ENCODE measurements at places on chromosomes 2 and 18.

DNA sequence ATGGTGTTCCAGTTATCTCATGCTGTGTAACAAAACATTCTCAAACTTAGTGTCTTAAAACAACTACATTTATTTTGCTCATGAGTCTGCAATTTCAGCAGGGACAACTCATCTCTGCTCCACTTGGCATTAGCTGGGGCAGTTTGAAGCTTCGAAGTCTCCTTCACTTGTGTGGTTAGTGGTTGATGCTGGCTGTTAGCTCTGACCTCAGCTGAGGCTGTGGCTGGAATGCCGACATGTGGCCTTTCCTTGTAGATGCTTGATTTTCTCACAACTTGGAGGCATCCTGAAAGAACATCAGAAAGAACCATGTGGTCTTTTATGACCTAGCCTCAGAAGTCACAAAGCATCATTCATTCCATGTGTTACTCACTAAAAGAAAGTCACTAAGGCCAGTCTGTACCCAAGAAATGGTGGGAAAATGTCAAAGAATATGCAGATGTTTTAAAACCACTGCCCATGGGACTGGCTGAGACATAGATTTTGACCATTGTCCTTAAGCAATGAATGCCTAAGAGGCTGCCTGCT lies 3.8 kb upstream of the TMSB10 start:
- DNase-seq = no peak

GRCh38 chr2:224181534-224182155 lies 142.6 kb upstream of the SERPINE2 start:
- no peak for DNase-seq

DNA sequence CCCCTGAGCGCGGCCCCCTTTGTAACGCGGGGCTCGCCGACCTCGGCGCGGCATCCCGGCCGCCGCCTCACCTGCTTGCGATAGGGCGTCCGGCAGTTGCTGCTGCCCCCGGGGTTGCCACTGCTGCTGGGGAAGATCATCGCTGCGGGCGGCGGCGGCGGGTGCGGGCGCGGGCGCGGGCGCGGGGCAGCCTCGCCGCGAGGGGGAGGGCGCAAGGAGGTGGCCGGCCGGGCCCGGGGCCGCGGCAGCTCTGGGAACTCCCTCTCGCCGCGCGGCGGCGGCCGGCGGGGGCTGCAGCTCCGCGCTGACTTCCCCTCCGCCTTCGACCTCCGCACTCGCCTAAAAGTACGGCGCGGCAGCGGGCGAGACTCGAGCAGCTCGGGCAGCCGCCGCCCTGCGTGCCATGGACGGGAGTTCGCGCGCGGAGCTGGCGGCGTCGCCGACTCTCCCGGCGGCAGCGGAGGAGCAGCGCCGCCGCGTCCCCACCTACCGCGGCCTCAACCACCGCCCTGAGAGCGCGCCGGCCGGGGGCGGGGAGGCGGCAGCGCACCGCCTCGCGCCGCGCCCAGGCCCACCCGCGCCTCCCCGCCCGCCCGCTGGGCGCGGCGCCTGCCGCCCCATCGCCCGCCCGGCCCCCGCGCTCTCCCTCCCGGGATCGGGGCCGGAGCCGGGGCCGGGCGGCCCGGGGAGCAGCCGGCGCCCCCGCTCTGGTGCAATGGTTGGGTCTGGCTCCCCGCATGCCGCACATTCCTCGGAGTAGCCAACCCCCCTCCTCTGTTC lies 86.0 kb downstream of the RBMS1 start:
- peak; percentile 62 for DNase-seq

DNA sequence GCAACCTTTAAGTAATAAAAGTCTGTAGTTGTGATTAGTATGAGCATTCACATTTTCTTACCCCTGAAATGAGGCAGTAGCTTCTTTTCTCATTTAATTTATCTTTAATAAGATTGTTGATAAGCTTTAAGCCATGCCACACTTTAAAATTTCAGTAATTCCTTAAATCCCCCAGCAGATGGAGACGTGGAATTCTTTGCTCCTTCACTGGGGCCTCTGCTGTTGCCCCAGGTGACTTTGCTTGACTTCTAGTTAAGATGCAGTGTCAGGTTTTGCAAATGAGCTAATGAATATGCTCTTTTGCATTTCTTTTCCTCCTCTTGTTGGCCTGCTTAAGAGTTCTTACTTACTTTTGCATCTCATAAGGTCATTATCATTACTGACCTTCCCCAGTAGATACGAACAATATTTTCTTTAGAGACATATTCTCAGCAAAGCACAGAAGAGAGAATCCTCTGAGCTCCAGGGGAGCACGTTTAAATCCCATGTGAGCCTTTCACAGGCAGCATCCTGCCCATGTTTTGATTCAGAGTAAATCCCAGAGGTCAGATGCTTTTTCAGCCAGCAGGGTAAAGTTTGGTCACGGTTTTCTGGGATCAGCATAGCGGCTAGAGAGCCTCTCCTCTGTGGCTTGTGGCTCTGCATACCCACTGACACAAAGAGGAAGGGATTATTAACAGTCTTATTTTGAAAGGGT lies 222.9 kb downstream of the PTPRM start:
- DNase-seq = no peak

- DNase-seq = peak; percentile 68
Measured at GRCh38 chr18:63074981-63075404, 244.6 kb downstream of the BCL2 start.

DNA sequence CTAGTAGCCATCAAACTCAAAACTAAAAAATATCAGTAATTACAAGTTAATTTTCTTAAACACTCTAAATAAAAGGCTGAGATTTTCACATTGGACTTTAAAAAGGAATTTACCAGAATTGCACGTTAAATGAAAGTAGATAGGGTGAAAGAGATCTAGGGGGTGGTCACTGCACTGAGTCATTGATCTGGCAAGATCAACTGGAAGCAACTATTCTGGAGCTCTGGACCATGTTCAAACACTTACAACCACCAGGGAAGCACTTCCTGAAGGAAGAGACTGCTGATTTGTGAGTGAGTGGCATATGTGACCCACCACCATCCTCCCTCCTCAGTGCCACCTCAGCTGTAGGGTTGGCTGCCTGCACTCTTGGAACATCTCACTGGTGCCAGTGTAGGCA lies 111.8 kb downstream of the UGGT1 start:
- no peak for DNase-seq

GRCh38 chr18:4020026-4020425 lies 435.1 kb downstream of the DLGAP1 start:
- no peak for DNase-seq

- no peak for DNase-seq
Measured at GRCh38 chr2:161422816-161423403, 6.8 kb downstream of the TBR1 start.

- no peak for DNase-seq
Measured at GRCh38 chr18:28855524-28855923, 678.6 kb upstream of the CDH2 start.

DNA sequence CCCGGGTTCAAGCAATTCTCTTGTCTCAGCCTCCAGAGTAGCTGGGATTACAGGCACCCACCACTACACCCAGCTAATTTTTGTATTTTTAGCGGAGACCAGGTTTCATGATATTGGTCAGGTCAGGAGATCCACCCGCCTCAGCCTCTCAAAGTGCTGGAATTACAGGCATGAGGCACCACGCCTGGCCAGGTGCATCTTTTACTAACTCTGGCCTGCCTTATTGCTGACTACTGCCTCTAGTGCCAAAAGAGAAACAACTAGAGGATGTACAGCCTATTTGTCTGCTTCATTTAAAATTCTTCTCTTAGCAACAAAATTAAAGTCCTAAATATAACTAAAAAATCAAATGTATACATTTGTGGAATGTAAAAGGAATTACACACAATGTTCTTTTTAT lies 115.4 kb downstream of the BMPR2 start:
- DNase-seq = no peak

DNA sequence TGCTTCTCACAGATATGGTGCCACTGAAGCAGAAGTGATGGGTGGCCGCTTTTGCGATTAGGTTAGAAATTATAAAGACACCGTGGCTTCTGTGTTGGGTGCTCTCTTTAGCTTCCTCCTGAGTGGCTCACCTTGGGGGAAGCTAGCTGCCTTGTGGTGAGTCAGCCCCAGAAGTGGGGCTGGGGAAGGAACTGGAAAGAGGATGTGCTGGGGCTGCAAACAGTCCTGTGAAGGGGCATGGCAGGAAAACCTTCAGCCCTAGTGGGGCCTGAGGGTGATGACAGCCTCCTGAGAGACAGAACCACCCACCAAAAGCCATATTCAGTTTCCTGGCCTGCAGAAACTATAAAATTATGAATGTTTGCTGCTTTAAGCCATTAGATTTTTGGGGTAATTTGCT lies 8.9 kb upstream of the ASB18 start:
- no peak for DNase-seq

DNA sequence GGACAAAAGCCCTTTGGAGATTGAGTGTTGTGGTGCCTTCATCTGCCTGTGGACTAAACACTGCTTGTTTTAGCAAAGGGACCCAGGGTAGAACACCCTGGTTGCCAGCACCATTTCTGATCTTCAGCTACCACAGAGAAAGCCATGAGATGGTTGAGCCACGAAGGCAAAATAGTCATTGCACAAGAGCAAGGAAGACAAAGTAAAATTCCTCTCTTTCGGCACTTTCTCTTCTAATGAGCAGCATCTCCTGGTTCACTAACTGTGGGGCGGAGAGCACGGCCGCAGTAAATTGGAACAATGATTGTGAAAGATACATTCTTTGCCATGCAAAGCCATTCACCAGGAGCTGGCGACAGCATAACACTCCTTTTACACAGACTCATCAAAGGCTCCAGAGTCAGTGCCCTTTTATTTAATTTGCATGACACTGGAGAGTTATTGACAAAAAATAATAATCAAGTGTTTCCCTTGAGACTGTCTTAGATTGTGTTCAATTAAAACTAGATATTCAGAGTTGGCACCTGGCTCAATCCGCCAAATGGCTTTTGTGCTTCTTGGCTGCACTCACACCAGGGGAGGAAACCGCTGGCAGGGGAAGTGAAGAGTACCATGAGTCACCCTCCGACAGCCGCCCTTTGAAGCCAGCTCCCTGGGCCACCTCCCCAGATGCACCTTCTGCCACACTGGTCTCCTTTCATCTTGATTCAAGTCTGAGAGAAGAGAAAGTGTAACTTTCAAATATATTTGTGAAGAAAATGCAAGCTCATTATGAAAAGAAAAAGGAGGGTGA lies 100.5 kb upstream of the MEIS1 start:
- DNase-seq = no peak

GRCh38 chr2:130910931-130911330 lies 74.2 kb downstream of the ARHGEF4 start:
- DNase-seq = no peak

GRCh38 chr2:224997802-224998201 lies 44.5 kb downstream of the DOCK10 start:
- peak; percentile 78 for DNase-seq

GRCh38 chr18:43847164-43848091 lies 570.1 kb upstream of the SYT4 start:
- DNase-seq = peak; percentile 87

DNA sequence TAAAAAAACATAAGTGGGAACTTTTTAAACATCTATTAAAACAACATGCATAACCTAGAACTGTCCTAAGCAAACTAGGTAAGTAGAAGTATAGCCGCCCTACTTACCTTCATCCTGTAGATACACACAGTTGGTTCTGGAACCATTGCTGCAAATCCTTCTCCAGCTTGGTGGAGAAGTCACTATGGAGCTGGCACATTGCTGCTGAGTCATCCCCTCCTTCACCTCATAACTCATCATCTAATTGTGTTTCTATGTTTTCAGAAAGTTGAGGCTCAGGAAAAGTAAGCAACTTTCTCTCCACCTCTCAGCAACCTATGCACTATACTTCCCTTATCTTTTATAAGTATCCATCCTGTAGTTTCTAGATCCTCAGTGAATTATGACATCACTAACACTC lies 269.8 kb upstream of the MMADHC start:
- no peak for DNase-seq

Measured in right lung (tissue), 10 donors.